ENCODE measurements at places on chromosomes 12 and 14. TPM values are rescaled to one million over a fixed set of nuclear protein-coding genes. Genes with fewer than 3 reads are reported as not detected.

DNA sequence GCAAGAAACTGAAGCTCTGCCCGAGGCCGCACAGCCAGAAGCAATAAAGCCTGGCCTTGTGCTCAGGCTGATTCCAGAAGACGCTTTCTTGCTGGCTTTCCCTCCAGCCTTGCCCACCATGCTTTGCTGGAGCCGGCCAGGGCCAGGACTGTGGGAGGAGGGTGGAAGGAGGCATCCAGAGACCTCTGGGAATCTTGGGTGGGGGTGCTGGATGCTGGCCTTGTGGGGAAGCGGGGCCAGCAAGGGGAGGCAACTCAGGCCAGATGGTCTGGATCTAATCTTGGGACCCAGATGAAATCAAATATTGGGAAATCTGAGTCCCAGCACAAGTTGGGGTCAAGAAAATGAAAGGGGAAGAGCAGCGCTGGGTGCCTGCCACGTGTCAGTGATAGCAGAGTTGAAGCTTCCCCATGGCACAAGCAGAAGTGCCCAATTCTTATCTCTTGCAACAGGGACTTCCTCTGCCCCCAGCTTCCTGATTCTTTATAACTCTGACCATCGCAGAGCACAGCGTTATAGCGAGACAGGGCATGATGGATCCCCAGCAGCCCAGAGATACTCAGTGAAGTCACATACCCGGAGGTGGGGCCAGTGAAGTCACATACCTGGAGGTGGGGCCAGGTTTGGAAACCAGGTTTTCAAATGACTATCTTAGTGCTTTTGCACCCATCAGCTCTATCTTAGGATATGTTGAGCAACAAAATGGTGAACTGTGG lies 6.4 kb upstream of the RABGGTA start:
- DNase-seq: no peak

DNA sequence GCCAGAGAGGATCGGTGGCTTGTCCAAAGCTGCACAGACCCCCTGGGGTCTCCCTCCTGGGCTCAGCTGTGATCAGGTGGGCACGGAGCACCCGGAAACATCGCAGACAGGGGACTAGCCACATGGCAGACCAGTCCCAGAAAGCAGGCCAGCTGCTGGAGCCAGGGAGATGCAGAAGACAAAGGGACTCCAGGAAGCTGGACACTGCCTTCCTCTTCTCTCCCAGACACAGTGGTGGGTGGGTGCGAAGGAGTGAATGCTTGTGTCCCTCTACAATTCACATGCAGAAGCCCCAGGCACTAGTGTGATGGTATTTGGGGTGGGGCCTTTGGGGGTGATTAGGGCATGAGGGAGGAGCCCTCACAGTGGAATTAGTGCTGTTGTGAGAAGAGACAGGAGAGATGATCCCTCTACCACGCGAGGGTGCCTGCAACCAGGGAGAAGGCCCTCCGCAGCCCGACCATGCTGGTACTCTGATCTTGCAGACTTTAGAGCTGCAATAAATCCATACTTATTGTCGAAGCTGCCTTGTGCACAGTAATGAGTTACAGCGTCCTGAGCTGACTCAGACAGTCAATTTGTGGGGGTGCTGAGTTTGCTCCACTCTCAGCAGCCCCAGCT lies 95.2 kb downstream of the CALM1 start:
- no peak for DNase-seq

- DNase-seq: no peak
Measured at GRCh38 chr12:89889062-89889461, 180.4 kb upstream of the ATP2B1 start.

The ESPL1 gene
- 8.1 TPM for polyA plus RNA-seq

DNA sequence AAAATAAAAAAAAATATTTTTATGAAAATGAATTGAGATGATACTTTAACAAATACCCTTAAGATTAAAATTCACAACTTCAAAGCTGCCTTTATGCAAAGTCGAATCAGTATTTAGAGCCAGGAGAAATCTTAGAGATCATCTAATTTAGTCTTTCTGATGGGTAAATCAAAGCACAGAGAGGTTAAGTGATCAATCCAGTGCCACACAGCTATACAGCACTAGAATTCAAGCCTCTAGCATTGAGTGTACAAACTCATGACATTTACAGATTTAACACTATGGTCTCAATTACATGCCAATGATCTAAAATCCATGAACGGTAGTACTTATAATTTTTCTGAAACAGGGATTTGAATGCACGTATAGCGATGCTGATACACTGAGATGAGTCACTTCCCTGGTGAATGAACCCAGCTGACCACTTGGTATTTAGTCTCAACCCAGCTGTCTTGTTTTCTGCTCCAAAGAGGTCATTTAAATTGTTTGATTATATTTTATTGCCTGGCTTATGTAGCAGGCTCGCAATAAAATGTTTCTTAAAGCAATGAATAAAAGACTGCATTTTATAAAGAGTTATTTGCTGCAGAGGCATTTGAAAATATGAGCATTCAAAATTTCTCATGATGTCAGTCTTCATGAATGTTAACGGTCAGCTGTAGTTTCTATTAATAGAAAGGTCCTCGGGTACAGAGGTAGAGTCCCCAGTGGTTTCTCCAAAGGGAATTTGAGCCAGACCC lies 152.4 kb upstream of the PRICKLE1 start:
- no peak for DNase-seq

- no peak for DNase-seq
Measured at GRCh38 chr14:59320361-59320760, 131.9 kb downstream of the DAAM1 start.

DNA sequence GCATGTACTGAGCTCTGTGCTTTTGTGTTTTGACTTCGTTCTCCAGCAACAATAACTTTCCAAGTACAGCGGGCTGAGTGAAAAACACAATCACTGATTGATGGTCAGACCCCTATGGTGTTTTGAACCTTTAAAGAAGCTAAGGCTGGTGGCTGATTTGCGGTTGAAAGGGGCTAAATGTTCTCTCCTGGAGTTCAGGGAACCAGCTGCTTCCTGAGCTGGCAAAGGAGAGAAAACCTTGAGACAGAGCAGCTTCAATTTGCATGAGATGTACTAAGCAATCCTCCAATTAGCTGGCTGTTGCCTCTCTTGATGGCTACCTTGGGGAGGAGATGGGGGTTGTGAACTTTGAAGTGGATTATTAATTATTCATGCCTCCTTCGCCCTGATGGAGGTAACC lies 546.7 kb upstream of the SEL1L start:
- DNase-seq: no peak
